Astrocyte (in vitro differentiated cells and primary cell): ENCODE measurements at places on chromosomes 2 and 18. TPM values are rescaled to one million over a fixed set of nuclear protein-coding genes. Genes with fewer than 3 reads are reported as not detected.

The TNS1 gene
- total RNA-seq: 219 and 264 TPM in 2 replicates

The MAP3K19 gene
- not detected in 2 replicates for total RNA-seq

DNA sequence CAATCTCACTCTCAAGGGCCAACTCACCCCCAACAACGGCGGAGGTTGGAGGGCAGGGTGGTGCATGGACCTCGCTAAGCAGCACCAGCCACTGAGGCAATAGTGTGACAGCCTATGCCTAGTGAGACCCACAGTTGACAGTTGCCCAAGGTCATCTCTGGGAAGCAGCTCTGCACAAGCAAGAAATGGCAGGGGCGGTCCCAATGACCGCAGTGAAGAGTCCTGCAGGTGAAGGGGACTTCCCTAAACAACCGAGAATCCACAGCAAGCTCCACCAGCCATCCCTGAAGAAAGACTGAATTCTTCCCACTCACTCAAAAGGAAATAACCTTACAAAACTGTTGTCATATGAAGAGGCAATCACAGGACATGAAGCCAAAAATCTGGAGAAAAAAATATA is 313.4 kb upstream of the ID2 start:
- DNase-seq: no peak

GRCh38 chr18:62781893-62782292 is 66.6 kb downstream of the PHLPP1 start:
- peak; percentile 92 for DNase-seq

DNA sequence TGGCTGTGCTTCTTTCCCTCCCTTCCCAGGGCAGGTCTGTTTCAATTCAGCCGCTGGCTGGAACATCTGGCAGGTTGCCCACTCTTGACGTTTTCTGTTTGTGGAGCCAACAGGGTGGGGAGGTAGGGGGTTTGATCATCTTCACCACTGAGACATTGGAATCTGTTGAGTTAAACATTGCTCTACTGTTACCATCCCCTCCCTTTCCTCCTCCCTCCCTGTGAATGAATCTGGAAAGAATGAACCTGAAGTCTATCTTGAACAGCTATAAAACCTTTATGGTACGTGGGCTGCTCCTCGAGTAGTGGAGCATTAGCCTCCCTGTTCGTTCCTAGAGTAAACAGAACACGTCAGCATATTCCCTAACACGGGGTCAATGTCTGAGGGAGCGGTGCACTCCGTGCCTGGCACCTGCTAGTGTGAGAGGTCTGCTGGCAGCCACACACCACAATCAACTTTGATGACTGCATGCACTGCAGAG is 249.9 kb upstream of the RBBP8 start:
- DNase-seq: peak; percentile 96

- DNase-seq: no peak
Measured at GRCh38 chr2:237192881-237193280, 107.2 kb downstream of the COPS8 start.

DNA sequence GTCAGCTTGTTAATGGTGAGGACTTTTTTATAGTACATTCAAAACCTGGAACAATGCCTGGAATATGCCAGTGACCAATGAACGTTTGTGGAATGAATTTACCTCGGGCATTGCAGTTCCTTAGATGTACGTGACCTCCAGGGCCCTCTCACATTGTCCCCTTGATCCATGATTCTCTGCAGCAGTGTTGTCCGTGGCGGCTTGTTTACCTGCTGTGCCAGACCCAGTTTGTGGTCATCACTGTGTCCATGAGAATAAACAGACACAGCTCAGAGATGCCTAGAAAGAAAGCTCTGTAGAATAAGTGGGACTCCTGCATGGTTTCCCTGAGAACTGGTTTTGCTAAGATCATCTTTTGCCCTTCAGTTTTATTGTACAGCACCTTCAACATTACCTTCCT is 1132.2 kb downstream of the DPP10 start:
- no peak for DNase-seq

DNA sequence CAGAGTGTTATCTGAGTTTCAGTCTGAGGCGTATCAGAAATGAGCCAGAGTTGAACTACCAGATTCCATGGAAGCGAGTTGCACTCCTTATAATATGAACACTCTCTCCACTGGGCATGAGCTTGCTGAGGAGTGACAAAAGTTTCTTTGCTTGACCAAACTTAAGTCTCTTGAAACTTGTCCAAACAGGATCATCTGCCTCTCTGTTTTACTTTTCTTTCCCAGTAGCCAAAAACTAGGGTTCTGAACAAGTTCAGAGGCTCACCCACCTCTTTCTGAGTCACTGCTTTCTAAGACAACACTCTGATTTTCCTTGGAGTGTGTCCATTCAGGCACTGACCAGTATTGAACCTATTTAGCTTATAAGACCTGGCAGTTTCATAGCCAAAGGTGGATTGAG is 233.2 kb upstream of the TCF4 start:
- DNase-seq: peak; percentile 68

DNA sequence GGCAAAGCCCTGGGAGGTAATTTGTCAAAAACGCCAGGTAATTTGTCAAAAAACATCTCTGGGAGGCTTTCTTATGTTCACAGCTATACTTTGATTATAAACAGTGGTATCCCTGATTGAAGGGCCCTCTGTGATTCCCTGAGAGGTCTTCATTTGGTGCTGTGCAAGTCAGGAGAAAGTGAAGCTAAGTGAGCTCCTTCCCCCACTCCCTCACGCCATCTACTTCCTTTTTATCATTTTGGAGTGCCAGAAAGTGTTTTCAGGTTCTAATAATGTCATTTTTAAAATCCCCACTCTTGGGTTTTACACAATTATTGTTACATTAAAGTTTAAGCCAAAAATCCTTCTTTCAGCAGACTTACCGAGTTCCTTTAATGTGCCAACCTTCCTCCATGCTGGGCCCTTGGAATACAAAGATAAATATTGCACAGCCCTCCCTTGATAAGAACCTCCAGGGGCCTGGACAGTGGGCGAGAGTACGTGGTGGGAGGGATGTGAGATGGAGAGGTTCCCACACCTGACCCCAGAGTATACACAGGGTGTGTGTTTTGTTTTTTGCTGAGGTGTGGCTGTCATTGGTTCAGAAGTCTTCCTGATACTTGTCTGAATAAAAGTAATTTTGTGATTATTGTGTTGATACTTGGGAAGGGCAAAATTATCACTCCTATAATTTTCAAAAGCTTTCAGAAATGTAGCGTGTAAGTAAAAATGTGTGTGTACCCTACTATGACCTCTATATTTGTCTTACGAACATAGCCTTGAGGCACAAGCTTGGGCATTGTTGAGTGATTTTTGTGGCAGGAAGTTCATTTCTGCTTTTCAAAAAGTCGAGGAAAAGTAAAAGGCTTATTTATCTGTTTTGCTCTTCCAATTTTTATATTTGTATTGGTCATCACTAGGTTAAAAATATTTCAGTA is 8.2 kb downstream of the MAPRE2 start:
- DNase-seq: no peak

GRCh38 chr2:18830962-18831361 is 241.6 kb upstream of the NT5C1B start:
- DNase-seq: no peak

DNA sequence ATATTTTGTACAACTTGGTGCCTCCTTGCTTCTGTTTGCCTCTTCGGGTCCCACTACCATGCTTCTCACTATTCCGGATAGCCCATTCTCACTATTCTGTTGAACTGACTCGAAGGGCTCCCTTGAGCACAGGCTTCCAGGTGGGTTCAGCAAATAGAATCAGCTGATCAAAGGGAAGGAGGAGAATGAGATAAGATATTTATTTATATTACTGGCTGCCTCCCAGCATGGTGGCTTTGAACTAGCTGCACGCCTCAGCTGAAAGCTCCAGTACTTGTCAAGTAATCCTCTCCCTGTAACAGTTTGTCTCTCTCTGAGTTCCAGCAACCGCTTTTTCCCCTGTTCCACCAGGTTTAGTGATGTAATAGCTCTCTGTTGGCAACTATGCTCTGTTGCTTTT is 187.8 kb upstream of the HNRNPA3 start:
- DNase-seq: no peak

DNA sequence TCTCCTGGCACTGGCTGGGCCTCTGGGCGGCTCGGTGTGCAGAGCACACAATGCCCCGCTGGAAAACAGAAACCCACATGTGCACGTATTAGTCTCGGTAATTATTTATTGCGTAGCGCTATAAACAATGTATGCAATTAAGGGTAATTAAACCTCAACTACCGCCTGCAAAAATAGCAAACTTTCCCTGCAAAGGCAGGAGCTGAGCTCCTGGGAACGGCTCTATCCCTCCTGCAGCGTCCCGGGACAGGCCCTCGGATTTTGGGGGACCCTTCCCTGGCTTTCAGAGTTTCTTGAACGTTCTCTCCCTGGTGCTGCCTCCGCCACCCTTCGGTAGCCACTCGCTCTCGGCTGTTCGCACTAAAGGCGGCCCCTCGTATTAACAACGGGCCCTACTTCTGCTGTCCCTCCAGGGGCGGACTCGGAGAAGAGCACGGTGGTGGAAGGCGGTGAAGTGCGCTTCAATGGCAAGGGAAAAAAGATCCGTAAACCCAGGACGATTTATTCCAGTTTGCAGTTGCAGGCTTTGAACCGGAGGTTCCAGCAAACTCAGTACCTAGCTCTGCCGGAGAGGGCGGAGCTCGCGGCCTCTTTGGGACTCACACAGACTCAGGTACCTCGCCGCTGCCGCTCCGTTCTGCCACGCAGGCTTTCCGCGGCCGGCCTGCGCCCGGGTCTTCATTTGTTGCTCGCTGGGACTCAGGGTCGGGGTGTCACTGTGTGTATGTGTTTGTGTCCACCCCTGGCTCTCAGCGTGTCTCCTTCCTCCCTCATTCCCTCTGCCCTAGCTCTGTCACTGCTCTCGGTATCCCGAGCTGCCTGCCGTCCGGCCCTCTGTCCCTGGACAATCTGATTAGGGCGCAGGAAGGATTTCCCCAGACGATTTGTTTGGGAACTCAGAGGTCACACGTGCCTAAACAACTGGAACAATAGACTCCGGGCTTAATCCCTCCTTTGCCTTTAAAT is 1.2 kb downstream of the DLX1 start:
- no peak for DNase-seq
